ENCODE measurements at places on chromosomes 12 and 14.

GRCh38 chr12:119547001-119547400 lies 46.6 kb upstream of the TMEM233 start:
- DNase-seq: no peak

GRCh38 chr14:33764876-33765650 lies 185.8 kb downstream of the EGLN3 start:
- DNase-seq: no peak

DNA sequence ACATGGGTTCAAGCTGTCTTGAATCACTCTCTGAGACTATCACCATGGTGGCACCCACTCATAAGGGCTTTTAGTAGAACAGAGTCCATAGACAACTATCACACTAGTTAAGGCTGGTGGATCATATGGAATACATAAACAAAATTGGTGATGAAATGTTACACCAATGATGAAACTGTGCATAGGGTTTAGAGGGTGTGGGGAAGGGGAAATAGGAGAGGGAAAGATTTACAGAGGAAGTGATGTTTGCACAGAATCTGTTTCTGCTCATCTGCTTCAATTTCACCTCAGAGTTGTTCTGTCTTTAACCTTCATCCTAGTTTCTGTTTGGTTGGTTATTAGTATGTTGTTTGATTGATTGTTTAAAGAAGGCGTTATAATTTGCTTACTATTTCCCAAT lies 2.4 kb upstream of the RXYLT1 start:
- DNase-seq: no peak

DNA sequence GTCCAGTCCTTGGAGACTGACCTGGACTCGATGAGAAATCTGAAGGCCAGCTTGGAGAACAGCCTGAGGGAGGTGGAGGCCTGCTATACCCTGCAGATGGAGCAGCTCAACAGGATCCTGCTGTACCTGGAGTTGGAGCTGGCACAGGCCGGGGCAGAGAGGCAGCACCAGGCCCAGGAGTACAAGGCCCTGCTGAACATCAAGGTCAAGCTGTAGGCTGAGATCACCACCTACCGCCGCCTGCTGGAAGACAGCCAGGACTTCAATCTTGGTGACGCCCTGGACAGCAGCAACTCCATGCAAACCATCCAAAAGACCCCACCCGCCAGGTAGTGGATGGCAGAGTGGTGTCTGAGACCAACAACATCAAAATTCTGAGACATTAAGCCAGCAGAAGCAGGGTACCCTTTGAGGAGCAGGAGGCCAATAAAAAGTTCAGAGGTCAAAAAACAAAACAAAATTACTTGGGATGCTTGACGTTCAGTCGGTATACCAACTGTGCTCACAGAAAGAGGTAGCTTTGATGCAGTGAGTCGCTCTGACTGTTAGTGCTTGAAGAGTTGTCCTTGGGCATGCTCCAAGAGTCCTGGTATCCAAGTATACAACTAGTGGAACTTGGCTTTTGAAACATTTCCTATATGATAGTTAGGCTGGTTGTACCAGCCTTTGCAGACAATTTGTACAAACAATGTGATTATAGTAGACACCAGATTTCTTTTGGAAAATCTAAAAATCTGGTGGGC lies 4.8 kb downstream of the MED6 start:
- no peak for DNase-seq

- no peak for DNase-seq
Measured at GRCh38 chr12:62297321-62297720, 37.1 kb downstream of the USP15 start.
